ENCODE measurements at places on chromosomes 2 and 18.

DNA sequence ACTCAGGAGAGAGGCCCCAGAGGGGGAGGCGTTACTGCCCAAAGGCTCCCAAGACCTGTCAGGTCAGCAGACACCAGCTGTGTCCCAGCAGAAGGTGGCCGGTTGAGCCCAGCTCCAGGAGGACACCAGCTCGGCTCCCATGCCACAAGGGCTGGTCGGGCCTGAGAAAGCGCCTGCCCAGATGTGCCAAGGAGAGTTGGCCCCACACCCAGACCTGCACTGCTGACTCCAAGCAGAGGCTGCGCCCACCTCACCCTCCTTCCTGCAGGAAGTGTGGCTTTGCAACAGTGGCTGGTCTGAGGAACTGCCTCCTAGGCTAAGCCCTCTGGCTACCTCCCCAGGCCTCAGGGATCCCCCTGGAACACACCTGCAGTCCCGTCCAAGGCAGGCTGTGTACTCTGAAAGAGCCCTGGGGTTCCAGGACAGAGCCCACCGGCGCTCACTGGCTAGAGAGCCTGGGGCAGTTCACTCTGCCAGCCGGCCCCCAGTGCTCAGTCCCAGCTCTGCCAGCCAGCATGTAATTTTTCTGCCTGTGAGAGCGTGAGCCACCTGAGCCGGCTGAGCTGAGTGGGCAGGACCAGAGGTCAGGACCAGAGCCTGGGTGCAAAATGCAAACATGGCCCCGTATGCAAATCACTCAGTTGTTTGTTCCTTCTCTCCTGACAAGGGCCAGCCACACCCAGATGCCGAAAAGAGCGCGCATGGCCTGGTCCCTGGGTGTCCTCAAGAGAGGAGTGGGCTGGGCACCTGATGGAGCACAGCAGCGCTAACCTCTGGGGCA is 36.9 kb upstream of the PTMA start:
- peak; percentile 74 for DNase-seq

DNA sequence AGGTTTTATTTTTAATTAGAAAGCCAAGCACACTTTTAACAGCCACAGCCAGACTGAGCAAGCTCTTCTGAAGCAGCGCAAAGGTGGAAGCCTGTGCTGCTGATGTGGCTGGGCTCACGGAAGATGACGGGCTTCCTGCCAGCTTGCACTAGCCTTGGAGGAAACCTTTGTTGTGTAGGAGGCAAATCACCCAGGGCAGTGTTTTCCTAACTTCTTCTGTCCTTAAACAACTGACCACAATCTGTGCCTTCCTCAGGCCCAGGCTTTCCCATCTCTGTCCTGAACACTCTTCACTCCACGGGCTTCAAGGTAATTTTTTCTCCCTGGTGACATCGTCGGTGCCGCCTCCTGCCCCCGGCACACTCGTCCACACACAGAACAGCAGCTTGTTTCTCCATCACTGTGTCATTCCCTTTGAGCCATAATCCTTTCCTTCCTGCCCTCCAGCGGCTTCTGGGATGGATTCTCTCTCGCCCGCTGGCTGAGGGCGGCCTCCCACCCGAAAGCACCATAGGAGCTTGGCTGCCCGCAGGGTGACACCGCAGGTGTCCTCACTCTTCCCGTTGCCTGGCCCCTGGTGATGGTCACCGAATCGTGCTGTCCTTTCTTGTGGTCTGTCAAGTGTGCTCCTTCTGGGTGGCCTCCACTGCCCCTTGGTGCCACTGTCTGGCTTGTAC is 31.1 kb upstream of the INHBB start:
- DNase-seq, result no peak

DNA sequence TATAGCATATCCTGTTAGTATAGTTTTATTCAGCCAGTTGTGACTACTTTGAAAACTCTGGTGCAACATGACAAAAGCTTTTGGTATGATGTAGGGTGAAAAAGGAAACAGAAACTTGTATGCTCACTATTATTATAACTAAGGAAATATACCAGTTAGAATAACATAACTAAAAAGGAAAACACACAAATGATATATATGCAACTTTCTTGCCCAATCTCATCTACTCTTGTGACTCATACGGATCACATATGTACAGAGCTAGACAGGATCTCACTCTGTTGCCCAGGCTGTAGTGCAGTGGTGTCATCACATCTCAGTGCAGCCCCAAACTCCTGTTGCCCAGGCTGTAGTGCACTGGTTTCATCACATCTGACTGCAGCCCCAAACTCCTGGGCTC is 12.4 kb upstream of the TLK1 start:
- no peak for DNase-seq

GRCh38 chr18:22816266-22817176 is 116.6 kb upstream of the RBBP8 start:
- DNase-seq, result no peak

DNA sequence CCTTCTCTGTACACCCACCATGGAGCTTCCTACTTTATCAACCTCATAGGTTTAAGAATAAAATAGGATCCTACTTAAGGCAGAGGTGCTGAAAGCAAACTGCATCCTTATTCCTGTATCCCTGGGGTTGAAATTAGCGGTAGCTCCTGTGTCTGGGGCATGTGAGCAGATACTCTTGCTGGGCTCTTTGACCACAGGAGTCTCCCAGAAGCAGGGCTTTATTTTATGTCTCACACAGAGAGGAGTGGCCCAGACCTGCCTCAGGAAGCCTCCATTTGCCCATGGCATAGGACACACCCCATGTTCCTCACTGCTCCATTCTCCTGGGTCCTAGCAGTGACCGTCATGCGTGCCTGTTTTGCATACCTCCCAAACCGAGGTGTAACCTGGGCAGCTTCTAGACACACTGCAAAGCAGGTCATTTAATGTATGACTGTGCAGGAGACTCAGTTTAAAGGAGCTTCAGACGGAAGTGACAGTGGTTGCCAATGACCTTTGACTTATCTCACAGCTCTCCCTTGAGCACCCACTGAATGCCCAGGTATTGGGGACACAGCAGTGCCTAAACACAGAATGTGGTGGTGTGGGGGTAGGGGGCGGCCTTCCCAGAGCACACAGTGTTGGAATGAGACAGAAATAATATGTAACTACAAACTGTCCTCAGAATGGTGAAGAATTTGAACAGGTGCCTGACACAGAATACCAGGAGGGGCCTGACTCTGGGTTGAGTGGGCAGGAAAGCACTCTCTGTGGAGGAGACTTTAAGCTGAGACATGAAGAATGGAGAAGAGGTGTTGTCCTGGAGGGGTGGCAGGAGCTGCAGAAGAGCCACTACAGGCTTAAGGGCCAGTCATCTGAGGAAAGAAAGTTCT is 3.7 kb downstream of the TMEM37 start:
- DNase-seq, result no peak

GRCh38 chr18:26448714-26449159 is 99.6 kb downstream of the KCTD1 start:
- DNase-seq, result peak; percentile 17

DNA sequence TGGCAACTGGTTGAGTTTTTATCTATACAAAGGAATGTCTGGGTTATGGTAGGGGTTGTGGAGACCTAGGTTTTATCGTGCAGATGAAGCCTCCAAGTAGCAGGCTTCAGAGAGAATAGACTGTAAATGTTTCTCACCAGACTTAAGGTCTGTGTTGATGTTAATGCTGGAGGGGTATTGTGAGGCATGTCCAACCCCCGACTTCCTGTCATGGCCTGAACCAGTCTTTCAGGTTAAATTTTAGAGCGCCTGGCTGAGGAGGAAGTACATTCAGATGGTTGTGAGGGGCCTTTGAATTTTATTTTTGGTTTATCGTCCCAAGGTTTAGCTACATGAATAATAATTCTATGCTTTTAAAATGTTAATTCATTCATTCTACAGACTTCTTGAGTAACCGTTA is 435.1 kb downstream of the DLGAP1 start:
- no peak for DNase-seq

DNA sequence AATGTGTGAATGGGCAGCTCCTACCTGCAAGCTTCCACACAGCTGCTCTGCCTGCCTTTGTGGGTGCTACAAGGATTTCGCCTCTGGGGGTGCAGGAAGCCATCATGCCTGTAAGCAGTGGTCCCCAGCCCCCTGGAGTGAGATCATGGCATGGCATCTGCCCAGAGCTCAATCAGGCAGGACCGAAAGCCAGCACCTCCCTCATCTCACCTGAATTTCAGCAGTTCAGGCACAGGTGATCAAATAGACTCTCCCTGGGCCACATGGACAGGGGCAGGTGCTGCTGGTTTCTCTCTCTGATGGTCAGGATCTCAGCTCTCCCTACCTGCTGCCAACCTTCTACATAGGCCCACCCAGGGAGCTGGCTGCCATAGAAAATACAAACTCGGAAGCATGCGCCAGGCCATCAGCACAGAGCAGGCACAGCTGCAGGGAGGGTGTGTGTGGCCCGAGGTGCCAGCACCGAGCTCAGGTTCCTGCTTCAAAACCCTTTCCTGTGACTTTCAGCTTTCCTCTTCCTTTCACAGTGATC is 133.2 kb upstream of the ID2 start:
- DNase-seq, result no peak

GRCh38 chr2:88078643-88079172 is 11.1 kb downstream of the SMYD1 start:
- DNase-seq, result no peak

GRCh38 chr18:7908681-7909299 is 341.7 kb downstream of the PTPRM start:
- DNase-seq, result no peak

DNA sequence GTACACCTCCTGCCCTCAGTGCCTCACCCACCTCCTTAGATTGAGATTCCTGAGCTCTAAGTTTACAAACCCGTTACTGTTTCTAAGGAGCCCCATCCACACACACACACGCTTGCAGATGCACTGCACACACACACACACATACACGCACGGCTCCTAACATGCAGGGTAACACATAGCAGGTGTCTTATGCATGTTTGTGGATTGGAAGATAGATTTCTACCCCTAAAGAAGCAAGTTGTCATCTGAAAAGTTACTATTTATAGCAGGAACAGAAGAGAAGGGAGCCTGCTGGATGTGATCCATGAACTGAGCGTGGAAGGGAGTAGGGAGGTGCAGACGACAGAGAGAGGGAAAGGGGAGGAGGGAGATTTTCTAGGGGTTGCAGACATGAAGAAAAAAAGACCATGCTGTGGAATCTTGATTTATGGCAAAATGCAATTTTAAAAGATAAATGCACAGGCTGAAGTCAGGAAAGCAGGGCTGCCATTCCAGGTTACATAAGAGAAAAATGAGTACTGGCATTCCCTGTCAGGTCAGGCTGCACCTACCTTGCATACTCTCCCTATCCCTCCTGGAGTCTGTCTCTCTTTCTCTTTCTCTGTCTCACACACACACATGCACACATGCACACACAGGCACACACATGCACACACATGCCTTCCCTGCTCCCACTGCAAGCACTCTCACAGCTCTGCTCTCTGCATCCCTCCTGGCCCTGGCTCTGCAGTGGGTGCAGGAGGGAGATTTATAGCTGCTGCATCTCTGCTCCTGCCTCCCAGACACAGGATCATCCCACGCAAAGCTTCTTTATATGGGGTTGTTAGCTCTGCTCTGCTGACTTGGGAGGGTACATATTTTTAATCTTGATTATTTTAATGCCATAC is 192.6 kb upstream of the MYT1L start:
- DNase-seq, result no peak

DNA sequence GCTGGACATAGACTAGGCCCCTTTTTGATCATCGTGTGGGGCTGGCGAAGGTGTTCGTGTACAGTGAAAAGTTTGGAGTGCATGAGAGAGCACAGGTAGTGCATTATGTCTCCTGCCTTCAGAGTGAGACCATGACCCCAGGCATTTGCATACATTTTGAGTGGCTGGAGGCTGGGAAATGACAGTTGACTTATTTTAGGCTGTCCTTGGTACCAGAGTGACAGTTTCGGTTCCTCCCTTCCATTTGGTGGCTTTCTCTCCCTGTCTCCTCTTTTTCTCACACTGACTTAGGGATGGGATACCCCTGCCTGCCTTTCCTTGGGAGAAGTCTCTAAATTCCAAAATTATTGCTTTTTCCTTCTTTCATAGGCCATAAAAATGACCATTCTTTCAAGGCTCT is 20.1 kb downstream of the SERPINB12 start:
- no peak for DNase-seq

DNA sequence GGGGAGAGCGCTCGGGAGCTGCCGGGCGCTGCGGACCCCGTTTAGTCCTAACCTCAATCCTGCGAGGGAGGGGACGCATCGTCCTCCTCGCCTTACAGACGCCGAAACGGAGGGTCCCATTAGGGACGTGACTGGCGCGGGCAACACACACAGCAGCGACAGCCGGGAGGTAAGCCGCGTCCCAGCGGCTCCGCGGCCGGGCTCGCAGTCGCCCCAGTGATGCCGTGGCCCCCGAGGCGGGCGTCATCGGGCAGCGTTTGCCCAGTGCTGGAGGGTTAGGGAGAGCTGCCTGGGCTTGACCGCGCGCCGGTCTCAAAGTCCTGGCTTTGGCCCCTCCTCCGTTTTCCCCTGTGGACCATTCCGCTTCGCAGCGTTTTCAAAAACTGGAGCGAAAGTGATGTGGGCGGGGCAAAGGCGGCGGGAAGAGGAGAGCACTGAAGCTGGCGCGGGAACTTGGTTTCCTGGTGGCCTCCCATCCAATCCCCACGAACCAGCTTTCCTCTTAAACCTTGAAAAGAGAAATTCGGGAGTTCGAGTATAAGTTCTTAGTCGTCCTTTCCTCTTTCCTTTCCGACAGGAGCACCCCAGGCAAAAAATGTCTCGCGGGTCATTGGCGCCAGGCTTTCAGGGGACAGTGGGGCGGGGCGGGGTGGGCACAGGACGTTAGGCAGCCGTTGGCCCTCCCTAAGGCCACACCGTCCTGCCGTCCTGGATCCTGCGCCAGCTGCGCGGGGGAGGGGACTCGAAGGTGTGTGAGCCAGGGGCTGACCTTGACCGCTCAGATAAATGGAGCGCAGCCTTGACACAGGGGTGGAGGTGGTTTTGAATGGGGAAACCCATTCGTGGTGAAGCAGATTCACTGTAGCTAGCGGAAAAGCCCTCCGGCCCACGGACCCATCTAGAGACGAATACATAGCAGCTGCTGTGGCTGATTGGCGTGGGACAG is 821 bp downstream of the TYMS start:
- peak; percentile 95 for DNase-seq

- no peak for DNase-seq
Observed at GRCh38 chr2:199433204-199433832, 24.4 kb downstream of the SATB2 start.

- DNase-seq, result peak; percentile 65
Observed at GRCh38 chr2:768451-768850, 91.2 kb upstream of the TMEM18 start.

- DNase-seq, result no peak
Observed at GRCh38 chr2:96579422-96579821, 42.9 kb downstream of the ARID5A start.

All from NB4 (cell line).